ENCODE measurements at places on chromosomes 2 and 18. TPM values are rescaled to one million over a fixed set of nuclear protein-coding genes. Genes with fewer than 3 reads are reported as not detected.

- DNase-seq: no peak
These were observed 33.7 kb downstream of the YES1 start for GRCh38 chr18:778194-778927.

GRCh38 chr18:41695441-41695840 lies 259.6 kb upstream of the PIK3C3 start:
- DNase-seq: no peak

DNA sequence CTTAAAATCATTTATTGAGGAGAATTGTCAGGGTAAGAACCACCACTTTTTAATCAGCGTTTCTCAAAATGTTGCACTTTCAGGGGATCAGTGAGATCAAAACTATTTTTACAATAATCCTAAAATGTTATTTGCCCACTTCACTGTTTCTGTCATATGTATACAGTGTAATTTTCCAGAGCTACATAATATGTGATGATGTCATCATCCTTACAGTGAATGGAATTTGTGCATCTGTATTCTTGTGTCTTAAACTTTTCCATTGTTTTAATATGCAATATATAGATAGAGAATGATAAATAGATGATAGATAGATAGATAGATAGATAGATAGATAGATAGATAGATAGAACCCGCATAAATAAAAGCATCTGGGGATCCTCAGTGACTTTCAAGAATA lies 518.0 kb downstream of the ADCYAP1 start:
- no peak for DNase-seq

The ALPI gene
- not detected for total RNA-seq

GRCh38 chr2:85780316-85781012 lies 26.7 kb downstream of the ATOH8 start:
- DNase-seq: no peak

DNA sequence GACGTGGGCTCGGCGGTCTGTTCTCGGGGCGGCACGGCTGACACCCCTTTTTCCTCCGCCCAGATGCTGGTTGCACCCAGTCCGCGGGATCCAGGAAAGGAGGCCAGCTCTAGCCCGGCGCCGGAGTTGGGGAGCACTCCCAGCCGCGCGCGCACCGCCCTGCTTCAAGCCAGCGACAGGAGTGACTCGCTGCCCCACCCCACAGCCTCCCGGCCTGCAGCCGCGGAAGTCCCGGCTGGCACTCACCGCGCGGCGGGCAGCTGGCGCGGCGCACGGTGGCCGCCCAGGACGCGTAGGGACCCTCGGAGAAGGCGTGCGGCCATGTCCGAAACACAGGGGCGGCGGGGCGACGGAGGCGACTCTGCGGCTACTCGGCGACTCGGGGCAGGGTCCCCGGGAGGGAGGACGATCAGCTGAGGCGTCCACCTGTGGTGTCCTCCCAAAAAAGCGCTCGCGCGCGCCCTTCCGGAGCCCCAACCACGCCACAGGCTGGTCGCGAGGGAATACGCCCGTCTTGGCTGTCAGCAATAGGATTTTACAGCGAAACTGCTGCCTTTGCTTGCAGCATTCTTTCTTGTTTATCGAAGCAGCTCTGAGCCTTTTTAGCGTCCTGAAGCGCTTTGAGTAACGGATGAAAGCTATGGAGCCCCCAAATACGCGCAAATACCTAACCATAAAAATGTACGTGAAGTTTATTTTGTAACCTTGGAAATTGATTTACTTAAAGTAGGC lies at the start of gene ACADL:
Gene ACADL, minus strand, starts transcription at position 507 of the 732 bp plus-strand sequence. Its CDS starts 184 bp downstream, at position 323.
- peak; percentile 73 for DNase-seq

The TEX44 gene
- total RNA-seq: not detected

DNA sequence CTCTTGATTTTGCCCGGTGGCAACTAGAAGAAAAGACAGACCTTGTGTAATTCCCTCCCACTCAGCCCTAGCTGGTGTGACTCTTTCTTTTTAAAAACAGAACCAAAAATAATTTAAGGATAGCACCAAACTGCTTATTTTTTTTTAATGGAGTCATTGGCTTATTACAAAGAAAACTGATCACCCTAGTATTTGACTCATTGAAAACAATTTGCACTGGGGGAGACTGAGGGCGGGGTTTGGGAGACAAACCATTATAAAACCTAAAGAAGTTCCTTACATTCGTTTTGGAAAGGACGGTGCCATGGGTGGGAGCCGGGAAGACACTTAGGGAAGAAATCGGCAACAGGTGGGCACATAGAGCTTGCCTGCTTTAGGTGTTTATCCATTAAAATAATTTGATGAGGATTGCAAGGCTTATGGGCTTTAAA lies 2.5 kb downstream of the PAX3 start:
- DNase-seq: no peak

- DNase-seq: no peak
These were observed 11.4 kb downstream of the EIF2AK3 start for GRCh38 chr2:88615822-88616221.

- no peak for DNase-seq
These were observed 68.3 kb downstream of the MRO start for GRCh38 chr18:50751490-50751889.

GRCh38 chr2:62928015-62928414 lies 122.6 kb upstream of the OTX1 start:
- DNase-seq: no peak

DNA sequence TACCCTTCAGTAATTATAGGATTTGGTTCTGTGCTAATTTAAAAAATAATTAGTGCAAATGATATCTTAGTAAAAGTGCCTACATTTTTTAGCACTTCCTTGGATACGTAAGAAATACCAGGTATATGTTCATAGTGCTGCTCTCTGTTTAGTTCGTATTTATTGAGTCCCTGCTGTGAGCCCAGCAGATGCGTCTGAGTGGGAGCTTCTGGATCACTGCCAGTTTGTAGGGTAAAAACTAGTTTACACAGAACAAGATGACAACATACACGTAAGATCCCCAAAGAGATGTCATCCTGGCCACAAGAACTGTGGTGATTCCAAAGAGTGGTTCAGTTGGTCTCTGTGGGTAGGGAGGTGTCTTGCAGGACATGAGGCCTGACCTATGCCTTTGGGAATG lies 103.2 kb downstream of the CTIF start:
- no peak for DNase-seq

The TMEM17 gene
- 0.90 TPM for total RNA-seq

- DNase-seq: no peak
These were observed 21.2 kb downstream of the PTRHD1 start for GRCh38 chr2:24771764-24772586.

DNA sequence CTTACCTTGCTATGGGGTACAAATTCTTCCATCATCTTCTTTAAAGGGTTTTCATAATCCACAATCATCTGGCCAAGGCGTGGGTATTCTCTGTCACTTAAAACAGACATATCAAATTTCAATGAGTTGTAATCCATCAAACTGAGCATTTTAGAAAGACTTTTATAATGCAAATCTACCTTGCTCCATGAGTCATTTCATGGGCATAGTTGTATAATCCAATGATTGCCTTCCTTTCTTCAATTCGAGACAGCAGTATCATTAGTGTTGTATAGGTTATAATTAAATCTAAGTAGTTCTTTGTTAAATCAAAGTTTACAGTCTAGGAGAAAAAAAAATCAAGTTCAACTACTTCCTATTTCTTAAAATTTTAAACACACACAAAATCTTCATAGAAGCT lies 36.3 kb downstream of the NCKAP1 start:
- no peak for DNase-seq
